ENCODE measurements at places on chromosomes 2 and 18.

- DNase-seq = no peak
Measured at GRCh38 chr2:184305105-184305504, 293.2 kb upstream of the ZNF804A start.

DNA sequence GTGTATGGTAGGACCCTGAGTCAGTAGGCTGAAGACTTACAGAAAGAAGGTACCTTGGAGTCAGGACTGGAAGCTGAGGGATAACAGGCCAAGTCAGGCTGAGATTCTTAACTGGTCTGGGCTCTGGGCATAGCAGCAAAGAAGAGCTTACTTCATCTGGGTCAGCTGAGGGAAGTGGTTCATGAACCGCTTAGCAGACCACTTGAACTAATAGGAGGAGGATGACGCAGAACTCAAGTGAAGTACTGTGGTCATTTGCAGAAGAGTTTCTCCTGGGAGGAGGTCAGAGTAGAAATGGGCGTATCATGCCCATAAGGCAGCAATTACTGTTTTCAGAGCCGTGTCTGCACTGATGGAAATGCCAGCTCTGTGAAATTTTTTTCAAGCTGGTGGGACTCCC is 164.5 kb downstream of the LCLAT1 start:
- DNase-seq = no peak

- DNase-seq = no peak
Measured at GRCh38 chr2:98753801-98754200, 22.9 kb upstream of the MGAT4A start.

- DNase-seq = peak; percentile 11
Measured at GRCh38 chr2:54708584-54709335, 14.7 kb upstream of the EML6 start.

- DNase-seq = no peak
Measured at GRCh38 chr18:52572036-52573000, 232.3 kb downstream of the DCC start.

- no peak for DNase-seq
Measured at GRCh38 chr2:170073288-170073687, 104.7 kb upstream of the MYO3B start.

GRCh38 chr2:85990084-85990483 is 101.3 kb upstream of the ST3GAL5 start:
- no peak for DNase-seq

DNA sequence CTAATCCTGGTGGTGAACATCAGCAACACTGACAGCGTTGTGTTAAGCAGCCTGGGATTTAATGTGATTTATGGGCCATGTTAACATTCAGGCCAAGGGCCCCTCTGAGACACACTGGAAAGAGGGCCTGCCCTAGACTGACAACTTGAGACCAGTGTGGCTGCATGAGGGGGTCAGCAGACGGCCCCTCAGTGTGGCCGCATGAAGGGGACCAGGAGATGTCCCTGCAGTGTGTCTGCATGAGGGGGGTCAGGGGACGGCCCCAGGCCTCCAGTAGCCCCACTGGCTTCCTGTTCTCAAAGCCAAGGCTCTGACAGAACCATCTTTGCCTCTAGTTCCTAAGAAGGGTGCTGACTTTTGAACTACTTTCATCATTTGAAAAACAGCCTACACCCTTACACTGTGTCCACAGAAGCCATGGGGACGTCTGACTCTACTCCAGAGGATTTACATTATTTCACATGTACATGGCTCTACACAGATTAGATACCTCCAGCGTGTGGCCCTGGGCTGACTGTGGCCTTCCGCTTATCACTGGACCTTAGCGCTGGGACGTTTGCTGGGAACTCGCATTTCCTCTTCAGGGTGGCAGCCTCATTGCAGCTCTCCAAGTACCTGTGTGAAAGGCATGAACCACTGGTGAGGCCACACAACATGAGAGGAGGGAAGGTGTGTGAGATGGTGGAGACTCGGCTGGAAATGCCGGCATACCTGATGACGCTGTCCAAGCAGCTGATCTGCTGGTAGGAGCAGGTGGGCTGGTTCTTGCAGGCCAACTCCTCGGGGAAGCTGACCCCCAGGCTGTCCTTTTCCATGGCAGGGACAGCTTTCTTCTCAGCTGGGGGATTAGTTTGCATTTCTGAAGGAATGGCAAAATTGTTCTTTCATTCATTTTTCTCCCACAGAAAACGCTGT is 18.2 kb upstream of the HES6 start:
- DNase-seq = no peak

DNA sequence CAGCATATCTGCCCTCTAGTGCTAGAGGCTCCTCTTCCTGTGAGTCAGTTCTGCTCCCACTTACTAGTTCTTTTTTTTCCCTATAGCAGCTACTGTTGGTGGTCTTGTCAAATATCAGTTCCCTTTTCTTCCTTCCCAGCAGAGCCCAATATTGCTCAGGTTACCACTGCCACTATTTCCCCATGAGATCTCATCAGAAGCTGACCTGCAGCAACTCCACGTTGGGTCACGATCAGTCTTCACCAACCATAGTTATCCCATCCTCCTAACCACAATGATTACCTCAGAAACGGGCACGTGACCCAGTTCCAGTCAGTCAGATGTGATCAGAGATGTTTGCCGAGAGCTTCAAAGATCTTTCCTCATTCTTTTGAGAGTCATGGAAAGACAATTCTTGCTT is 59.7 kb upstream of the CAPN13 start:
- no peak for DNase-seq

GRCh38 chr2:143162123-143162837 is 33.1 kb downstream of the ARHGAP15 start:
- DNase-seq = peak; percentile 71

DNA sequence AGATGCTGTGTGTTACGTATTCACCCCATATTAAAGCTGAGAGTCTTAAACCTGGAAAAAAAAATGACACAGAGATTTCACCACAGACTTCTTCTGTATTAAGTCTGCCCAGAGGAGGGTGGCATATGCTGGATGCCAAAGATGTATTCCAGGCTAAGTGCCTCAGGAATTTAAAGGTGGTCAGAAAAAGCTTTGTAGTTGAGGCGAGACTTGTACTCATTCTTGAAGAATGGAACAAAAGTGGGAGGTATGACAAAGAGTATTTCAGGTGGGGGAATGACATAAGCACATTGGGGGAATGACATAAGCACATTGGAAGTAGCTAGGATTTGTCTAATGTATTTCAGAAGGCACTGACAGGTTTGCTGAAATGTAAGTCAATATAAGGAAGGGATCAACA is 98.6 kb downstream of the BABAM2 start:
- no peak for DNase-seq

DNA sequence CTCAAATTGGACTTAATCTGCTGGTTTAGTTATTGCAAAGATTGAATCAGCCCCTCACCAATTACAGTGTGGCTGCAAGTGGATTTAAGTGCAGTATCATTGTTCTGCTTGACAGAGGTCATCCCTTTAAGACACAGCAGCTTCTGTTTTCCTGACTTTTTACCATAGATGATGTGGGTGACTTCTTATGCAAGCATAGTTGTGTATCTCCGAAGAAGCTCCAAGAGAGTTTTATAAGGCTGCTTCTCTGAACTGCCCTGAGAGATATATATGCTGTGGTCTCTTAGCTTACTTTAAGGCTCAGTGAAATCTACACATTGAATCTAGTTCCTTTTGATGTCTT is 3.5 kb downstream of the TRIB2 start:
- no peak for DNase-seq

- DNase-seq = no peak
Measured at GRCh38 chr2:128755695-128756364, 437.2 kb upstream of the HS6ST1 start.

Data from CD4-positive, alpha-beta T cell treated with Interleukin-17A for 4 hours (primary cell).